ENCODE measurements at places on chromosomes 16 and 17.

DNA sequence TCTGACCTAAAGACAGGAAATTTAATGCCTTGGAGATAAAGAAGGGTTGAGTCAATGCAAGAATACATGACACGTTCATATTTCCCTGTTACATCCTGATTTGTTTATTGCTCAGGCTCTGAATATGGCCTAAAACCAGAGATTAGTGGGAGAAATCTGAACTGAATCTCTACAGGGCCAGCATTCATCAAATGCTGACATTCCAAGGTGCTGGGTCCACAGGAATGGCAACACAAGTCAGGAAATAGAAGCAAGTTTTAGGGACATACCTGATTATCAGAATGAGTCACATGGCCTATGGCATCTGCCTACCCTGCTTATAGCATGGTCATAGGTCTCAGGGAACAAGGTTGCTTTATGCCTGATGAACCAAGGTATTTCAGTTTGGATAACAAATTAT is 117.4 kb upstream of the CES5A start:
- no peak for DNase-seq

DNA sequence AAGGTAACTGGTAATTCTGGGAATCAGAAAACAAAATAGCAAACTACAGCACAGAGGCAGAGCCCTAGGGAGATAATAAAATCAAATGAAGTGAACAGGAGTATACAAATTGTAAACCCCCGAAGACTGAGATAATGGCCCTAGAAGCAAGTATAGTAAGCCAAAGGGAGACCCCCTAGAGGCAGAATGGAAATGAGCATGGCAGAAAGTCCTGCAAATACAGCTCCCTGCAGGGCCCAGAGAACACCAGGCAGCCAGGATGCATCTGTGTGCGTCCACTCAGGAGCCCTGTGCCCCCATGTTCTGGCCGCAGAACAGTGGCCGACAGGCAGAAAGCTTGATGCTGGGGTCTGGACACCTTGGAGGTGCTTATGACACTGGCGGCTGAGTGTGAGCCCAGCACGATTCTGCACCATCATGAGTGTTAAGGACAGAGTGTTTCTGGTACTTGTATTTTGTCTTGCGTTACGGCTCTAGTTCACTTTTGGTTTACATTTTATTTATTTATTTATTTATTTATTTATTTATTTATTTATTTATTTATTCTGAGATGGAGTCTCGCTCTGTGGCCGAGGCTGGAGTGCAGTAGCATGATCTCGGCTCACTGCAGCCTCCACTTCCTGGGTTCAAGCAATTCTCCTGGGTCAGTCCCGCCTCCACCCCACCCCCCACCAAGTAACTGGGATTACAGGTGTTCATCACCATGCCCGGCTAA is 48.7 kb downstream of the RGS9 start:
- DNase-seq = no peak

- DNase-seq = no peak
Measured at GRCh38 chr16:87960852-87961251, 9.6 kb downstream of the BANP start.

GRCh38 chr16:445566-445965 is 20.1 kb downstream of the RAB11FIP3 start:
- DNase-seq = no peak

DNA sequence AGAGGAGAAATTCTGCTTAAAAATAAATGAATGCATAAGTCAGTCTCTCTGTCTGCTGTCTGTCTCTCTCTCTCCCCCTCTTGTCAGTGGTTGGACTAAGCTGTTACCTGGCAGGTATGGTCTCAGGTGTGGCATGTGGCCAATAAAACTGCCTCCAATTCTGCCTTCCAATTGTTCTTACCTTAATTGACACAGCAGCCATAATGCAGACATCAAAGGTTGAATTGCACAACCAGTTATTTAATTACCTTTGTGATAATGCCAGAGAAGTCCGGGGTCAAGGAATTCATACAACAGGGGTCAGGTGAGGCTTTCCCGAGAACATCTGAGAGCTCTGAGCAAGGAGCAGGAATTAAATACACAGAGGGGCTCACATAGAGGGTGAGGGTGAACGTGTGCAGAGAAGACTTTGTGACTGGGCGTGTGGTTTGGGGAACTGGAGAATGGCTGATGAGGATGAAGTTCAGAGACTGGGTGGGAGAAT is 78.8 kb upstream of the CDYL2 start:
- peak; percentile 39 for DNase-seq

DNA sequence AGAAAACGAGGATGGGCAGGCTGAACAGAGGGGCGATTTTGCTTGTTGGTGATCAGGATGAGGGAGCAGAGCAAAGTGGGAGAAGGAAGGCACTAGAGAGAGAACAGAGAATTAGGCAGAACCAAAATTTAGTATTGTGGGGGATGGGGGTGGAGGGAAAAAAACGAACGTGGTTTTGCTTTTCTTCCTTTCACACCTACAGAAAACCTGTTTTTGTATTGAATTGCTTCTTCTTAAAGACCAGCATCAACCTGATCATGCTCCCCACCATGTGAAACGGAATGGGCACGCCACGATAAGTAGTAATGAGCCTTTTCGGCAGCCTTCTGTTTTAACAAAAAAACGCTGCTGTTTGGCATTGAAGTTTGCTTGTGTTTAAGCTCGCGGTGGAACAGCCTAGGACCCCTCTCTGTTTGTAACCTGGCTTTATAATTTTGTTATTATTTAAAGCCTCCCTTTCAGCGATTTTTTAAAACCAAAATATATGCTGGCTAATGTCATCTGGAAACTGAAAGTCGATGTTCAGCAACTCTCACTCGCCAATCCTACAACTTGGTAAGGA is 36.8 kb downstream of the ERCC4 start:
- DNase-seq = no peak

DNA sequence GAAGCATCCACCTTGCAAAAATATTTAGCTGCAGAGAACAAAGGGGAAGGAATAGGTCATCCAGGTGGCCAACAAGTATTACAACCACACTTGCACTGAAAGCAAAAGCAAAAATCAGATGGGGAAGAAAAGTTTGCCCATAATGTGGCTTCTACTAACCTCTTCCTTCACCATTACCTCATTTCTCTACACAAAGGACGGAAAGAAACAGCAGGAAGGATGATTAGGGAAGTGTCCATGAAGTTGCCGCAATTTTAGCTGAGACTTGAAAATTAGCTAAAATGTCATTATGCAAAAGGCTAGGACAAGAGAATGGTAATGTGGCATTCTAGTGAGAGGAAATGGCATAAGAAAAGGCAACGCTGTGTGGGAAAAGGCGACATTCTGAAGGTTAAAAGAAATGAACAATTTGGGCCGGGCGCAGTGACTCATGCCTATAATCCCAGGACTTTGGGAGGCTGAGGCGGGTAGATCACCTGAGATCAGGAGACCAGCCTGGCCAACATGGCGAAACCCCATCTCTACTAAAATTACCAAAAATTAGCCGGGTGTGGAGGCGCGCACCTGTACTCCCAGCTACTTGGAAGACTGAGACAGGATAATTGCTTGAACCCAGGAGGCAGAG is 13.7 kb downstream of the KANSL1 start:
- no peak for DNase-seq

- no peak for DNase-seq
Measured at GRCh38 chr16:25064937-25065336, 46.6 kb upstream of the LCMT1 start.

GRCh38 chr16:74942977-74943918 is 41.7 kb downstream of the WDR59 start:
- no peak for DNase-seq

DNA sequence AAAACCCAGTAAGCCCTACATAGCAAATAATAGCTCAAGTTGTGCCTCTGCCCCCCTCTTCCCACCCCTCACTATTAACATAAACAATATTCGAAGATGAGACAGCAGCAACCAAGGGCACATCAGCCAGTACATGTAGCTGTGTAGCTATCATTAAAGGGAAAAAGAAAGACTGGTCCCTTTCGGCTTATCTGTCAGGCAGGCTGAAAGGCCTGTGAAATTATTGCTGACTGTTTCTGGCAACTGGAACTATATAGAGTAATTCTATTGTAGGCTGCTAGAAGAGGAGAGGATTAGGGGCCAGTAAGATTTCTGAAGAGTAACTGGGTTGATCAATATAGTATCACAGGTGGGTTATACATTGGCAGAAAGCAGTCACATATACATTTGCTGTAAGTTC is 36.5 kb upstream of the RASL10B start:
- no peak for DNase-seq

DNA sequence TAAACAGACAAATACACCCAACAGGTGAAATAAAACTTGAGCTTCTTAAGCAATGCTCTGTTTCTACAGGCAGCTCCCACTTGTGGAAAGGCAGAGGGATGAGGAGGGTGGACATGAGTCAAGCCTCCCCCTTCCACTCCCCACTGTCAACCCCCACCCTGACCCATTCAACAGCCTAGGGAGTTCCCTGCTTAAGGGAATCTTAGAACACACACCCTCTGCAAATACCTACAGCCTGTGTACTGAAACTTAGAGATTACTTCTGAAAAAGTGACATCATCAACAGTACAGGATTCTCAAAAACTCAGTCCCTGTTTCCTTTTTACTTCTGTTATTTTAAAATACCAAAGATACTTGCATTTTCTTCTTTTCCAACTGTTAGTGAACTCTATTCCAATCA is 345.4 kb downstream of the SOX9 start:
- no peak for DNase-seq

GRCh38 chr17:27956601-27957445 is 63.7 kb upstream of the LYRM9 start:
- no peak for DNase-seq

DNA sequence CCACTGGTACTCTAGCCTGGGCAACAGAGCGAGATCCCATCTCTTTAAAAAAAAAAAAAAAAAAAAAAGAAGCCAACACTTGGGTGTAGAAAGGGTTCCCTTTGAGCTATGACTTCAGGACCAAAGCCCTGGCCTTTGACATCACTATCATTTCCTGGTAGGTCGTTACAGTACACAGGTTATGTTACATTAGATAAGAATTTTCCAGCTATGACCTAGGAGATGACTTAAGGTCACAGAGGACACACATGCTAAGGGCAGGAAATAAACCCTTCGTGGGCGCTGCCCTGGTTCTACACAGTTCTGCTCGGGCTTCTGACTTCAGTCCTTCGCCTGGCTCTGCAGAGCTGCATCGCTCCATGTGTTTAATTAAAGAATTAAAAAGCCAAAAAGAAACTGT is 112.0 kb downstream of the ADCY9 start:
- DNase-seq = no peak

DNA sequence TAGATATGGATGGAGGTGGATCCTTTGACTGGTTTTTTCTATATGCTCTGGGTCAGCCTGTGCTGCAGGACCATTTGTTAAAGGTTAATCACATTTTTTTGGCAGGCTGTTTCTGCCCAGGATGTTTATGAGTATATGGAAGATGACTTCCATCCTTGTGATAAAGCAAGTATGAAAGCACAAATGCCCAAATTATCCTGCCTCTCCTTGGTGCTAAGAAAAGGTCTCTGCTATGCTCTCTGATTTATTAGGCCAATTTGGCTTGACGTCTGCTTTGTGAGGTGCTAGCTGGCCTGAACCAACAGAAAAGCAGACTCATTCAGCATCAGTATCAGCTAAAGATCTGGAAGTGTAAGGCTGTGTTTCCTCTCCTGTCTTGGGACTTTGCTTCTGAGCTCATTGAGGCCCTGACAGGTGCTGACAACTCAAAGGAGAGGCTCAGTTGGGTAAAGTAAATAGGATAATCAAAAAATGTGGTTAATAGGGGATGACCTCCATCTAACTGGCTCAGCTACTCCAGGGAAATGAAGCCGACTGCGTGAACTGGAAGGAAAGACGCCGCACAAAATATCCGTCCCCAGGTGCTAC is 15.2 kb downstream of the ANKRD40 start:
- no peak for DNase-seq

GRCh38 chr16:67383284-67383683 is 10.0 kb downstream of the TPPP3 start:
- DNase-seq = no peak

GRCh38 chr16:2819179-2819938 is 2.3 kb downstream of the PRSS21 start:
- no peak for DNase-seq

- DNase-seq = peak; percentile 24
Measured at GRCh38 chr16:87297918-87298631, 19.1 kb downstream of the C16orf95 start.

- DNase-seq = no peak
Measured at GRCh38 chr17:77749321-77749751, 209.2 kb upstream of the TNRC6C start.

- no peak for DNase-seq
Measured at GRCh38 chr16:50989047-50989446, 162.0 kb downstream of the SALL1 start.

- DNase-seq = no peak
Measured at GRCh38 chr16:20612551-20613480, 36.6 kb upstream of the ACSM2B start.

DNA sequence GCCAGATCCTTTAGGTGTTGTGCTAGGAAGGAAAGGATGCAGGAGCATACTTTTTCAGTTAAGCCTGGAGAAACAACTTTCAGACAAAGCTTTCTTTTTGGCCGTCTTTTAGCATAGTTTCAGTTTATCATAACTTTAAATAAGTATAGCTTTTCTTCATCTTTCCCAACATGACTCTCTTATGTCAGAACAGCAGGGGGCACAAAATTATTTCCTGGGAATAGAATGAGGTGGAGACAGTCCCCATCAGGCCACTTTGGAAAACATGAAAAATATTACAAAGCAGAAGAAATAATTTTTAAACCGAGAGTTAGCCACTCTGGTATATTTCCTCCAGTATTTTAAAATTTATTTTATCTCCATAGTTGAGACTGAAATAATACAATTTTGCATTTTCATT is 387.6 kb downstream of the HAPSTR1 start:
- DNase-seq = no peak

GRCh38 chr16:9593440-9593839 is 502.0 kb downstream of the HAPSTR1 start:
- DNase-seq = no peak
